Germinal center (tissue), 1 donor: ENCODE measurements at places on chromosomes 2 and 18.

- no peak for DNase-seq
Measured at GRCh38 chr2:238916176-238916874, 68.4 kb downstream of the TWIST2 start.

GRCh38 chr18:59109375-59109774 lies 30.3 kb upstream of the SEC11C start:
- DNase-seq, result no peak

DNA sequence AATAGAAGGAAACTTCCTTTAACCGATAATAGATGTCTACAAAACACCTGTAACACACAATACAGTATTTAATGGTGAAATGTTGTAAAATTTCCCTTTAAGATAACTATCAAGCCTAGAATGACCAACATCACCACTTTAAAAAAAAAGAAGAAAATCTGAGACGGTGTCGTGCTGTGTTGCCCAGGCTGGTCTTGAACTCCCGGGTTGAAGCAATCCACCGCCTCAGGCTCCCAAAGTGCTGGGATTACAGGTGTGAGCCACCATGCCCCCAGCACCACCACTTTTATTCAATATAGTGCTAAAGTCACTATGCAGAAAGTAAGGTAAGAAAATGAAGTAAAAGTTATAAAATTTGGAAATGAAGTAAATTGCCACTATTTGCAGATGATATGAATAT lies 96.9 kb downstream of the MYOM1 start:
- no peak for DNase-seq

GRCh38 chr2:47907039-47907781 lies 912 bp upstream of the FBXO11 start:
- DNase-seq, result no peak

DNA sequence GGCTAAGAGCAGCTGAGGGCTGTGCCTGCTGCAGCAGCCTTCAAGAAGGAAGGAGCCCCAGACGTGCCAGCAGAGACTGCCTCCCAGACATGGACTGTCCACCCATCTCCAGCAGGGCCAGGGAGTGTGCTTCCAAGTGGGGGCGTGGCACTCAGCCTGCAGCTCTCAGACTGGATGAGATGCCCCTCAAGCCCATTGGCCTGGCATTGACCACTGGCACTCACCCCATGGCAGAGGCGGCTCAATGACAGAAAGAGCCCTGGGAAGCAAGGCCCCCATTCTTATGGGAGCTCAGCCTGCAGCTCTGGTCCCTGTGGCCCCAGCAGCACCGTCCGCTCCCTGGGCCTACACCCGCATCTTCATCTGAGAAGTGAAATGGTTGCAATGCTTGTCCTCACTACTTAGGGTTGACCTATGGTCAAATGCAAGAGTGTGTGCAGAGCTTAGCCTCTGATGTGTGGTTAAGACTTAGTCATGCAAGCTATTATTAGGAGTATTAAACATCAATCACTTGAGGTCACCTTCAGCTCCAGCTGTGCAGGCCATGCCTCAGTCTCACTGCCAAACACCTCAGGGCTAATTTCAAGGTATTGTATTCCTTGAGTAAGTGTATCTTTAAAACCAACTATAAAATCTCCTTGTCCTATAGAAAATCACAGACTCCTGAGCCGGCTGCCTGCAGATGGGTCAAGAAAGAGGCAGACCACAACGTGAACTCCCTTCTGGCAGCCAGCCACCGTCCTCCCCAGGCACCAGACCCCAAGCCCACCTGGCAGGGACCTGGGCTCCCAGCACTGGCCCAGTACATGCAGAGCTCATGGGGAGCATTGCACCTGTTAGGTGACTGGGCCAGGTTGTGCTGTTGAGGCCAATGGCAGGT lies 194.8 kb downstream of the NDUFA10 start:
- no peak for DNase-seq

DNA sequence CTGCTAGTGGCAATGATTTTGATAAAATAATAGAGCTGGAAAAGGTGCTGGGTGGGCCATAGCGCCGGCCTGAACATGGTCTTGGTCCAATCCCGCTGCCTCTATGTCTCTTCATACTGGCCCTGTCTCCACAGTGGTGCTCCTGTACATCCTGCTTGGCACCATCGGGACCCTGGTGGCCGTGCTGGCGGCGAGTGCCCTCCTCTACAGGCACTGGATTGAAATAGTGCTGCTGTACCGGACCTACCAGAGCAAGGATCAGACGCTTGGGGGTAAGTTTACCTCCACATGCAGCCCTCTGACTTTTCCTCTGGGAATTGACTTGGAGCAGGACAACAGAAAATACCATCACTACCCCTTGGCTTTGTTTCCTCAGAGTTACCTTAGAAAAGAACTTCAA lies 24.0 kb downstream of the IL18RAP start:
- no peak for DNase-seq

- peak; percentile 48 for DNase-seq
Measured at GRCh38 chr18:75211002-75211621, 515 bp downstream of the TSHZ1 start.

- DNase-seq, result no peak
Measured at GRCh38 chr2:117686699-117687098, 127.8 kb upstream of the DDX18 start.

DNA sequence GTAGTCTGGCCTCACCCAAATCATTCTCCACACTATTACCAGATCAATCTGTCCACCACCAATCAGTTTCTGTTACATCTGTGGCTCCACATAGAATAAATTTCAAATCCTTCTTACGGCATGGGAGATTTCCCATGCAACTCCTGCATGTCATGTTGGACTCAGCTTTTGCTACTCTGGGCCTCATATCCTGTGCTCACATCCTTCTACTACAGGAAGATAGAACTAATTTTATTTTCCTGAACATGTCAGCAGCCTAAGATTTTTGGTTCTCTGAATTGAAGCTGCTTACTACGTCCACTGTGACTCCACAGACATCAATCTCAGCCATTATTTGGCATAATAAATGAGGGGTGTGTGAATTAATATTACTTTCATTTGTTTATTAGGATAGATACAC lies 181.1 kb downstream of the CCDC85A start:
- DNase-seq, result no peak

GRCh38 chr2:104033399-104033798 lies 820.5 kb upstream of the POU3F3 start:
- peak; percentile 2 for DNase-seq

DNA sequence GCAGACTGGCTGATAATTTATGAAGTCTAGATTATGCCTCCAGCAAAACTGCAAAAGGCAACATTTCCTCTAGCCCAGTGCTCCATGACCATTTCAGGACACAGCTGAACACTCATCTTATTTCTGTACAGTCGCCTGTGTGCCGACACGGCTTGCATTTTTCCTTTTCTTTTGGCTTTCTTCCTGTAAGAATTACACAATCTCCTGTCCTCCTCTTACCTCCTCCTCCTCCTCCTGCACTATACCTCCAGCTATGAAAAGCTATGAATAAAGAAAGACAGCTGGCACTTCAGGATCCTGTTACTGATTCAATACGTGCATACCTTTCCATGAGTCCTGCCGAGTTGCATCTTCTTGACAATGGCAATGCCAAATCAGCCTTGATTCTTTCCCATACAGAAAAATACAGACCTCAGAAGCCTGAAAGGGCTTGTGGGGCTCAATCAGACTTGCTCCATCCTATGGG lies 32.2 kb upstream of the TRIB2 start:
- DNase-seq, result no peak

DNA sequence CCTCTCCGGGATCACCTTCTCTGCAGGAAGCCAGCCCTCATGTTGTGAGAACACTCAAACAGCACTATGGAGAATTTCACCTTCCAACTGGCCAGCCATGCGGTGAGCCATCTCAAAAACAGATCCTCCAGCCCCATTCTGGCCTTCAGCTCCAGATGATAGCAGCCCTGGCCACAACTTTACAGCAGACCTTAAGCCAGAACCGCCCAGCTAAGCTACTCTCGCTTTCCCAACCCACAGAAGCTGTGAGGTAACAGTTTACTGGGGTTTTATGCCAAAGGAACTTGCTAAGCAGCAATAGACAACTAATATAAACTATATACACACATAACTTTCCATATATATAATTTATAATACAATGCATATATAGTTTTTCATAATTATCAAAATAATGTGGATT lies 11.6 kb upstream of the PTPN4 start:
- DNase-seq, result no peak

- no peak for DNase-seq
Measured at GRCh38 chr2:134073023-134073422, 180.8 kb upstream of the MGAT5 start.

GRCh38 chr2:233100192-233100998 lies 40.3 kb downstream of the INPP5D start:
- peak; percentile 86 for DNase-seq

DNA sequence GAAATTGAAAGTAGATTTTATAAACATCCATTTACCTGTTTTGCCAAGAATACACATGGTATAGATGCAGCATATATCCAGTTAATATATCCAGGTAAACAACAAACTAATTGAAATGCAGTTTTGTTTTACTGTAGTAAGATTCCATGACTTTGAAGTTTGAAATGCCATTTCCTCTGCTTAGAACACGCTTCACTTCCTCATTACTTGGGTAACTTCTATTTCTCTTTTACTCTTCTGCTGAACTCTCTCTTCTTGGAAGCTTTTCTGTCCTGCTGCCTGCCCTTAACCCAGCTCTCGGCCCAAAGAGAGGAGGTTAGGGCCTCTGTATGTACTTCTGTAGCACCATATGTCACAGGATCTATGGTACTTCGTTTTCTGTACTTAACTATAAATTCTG lies 14.1 kb upstream of the IL1RL2 start:
- no peak for DNase-seq

DNA sequence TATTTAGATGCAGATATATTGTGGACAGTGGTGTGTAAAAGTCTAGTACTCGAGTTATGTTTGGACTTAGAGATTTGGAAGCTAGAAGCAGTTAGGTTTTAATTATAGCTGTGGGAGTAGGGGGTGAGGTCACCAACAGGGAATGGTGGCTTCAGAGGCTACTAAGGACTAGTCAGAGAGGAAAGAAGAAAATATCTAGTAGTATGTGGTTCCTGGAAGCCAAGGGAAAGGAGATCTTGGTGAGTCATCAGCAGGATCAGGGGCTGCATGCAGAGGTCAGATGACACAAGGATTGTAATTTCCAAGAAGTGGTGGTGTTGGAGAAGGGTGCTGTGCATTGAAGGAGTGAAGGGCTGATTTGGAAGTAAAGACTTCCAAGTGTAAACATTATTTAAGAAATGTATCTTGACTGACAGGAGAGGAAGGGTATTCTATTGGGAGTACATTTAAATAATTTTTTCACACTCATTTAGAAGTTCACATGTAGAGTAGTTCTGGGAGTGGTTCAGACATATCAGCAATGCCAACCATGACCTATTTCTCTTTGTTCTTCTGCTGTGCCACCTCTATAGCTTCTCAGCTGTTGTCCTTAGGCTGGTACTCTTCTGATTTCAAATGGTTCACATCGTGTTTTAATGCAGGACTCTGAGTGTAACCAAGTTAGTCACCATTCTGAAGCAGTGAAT lies 59.1 kb downstream of the ACSL3 start:
- DNase-seq, result no peak

GRCh38 chr2:108171657-108172056 lies 68.1 kb upstream of the SULT1C3 start:
- no peak for DNase-seq

DNA sequence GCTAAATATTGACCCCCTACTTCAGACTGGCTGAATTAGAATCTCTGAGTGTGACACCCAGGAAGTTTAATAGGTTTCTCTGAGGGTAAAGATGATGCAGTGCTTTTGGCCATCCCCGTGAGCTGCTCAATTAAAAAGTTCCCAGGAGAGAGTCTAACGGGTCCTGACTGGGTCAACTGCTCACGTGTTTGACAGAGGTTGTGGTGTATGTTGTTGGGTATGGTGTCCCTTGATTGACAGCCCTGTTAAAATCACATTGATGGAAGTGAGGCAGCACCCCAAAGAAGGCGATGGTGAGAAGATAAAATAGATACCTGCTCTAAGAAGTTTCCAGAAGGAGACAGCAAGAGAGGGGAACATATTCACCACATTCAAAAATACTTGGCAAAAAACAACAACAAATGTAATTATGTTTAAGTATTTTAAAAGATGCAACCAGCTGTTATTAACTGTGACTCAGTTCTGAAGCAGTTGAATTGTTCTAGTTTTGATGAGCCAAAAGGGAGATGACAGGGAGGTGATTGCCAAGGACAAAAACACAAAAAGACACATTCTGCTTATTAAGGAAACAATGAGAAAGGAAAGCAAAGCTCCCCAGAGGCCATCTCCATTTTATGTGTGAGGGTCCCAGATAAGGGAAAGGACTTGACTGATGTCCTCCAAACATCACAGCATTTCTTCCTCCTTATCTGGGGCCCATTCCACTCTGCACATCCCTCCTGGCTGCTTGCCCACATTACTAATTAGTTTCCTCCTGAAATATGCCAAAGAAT lies 11.5 kb upstream of the GMCL1 start:
- DNase-seq, result no peak

DNA sequence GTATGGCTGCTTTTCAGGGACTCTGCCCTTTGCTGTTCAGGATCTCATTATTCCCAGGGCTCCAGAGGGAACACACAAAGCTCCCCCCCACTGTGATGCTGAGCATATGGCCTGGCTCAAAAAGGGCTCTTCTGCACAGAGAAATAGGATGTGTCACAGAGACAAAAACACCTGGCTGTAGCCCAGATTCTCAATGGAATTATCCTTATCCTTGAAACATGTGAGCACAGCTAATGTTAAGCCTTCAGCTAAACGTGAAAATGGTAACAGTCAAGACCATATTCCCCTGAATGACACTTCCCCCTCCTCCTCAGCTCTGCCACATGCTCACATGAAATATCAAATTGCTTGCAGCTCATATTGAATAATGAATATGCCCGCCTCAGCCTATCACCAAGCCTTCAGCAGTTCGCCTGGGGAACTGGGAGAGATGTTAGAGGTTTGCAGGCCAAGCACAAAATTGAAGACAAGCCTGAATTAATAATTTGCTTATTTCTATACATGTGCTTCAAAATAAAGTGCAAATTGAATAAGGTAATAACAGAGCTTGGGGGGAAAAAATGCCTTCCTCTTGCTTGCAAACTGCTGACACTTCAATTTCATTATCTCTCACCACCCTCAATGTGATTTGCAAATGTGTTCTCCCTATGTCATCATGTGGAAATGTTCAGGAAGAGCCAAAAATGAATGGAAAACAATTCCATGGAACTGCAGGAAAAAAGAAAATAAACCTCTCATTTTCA lies 181.0 kb upstream of the HNRNPA3 start:
- no peak for DNase-seq

GRCh38 chr18:2956056-2956455 lies 56.9 kb downstream of the LPIN2 start:
- DNase-seq, result no peak

GRCh38 chr2:86338778-86339295 lies 1.4 kb upstream of the REEP1 start:
- no peak for DNase-seq

DNA sequence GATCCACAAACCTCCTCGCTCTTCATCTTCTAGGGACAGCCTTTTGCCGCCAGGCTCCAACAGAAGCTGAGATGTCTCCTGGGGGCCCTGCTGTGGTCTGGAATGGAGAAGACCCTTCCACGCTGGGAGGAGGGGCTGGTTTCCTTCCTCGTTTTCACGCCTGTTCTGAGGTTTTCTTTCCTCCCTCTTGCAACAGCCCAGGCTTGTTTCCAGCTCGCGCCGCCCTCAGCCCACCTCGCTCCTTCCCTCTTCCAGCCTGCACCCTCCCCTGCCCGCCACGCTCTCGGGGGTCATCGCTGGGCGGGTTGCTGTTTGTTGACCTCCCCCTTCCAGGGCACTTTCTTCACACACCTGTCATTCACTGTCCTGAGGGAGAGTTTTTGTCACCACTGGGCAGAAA lies 55.4 kb downstream of the VAPA start:
- no peak for DNase-seq
